ENCODE measurements at places on chromosomes 7 and 10.
A peak's percentile ranks its signal among the peaks of the same experiment; 100 is the strongest.

DNA sequence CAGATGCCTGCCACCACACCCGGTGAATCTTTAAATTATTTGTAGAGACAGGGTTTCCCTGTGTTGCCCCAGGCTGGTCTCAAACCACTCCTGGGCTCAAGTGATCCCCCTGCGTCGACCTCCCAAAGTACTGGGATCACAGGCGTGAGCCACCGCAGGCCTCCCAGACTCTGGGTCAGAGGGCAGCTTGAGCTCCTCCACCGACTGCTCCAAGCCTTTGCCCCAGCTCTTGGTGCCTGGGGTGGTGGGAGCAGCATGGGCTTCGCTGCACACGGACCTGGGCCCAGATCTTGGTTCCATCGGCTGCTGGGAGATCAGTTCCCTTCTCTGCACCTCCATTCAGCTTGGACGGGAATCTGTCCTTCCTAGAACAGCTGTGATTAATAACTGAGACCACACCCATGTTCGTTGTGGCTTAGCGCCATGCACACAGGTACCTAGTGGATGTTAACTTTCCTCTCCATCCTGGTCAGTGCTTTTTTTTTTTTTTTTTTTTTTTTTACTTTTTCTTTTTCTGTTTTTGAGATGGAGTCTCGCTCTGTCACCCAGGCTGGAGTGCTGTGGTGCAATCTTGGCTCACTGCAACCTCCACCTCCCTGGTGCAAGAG lies 125.3 kb downstream of the CUX1 start:
- DNase-seq, result no peak

- DNase-seq, result no peak
These were observed 37.7 kb upstream of the ZNF32 start for GRCh38 chr10:43686414-43686813.

GRCh38 chr10:34922138-34922537 lies 107.0 kb upstream of the PARD3 start:
- DNase-seq, result no peak

DNA sequence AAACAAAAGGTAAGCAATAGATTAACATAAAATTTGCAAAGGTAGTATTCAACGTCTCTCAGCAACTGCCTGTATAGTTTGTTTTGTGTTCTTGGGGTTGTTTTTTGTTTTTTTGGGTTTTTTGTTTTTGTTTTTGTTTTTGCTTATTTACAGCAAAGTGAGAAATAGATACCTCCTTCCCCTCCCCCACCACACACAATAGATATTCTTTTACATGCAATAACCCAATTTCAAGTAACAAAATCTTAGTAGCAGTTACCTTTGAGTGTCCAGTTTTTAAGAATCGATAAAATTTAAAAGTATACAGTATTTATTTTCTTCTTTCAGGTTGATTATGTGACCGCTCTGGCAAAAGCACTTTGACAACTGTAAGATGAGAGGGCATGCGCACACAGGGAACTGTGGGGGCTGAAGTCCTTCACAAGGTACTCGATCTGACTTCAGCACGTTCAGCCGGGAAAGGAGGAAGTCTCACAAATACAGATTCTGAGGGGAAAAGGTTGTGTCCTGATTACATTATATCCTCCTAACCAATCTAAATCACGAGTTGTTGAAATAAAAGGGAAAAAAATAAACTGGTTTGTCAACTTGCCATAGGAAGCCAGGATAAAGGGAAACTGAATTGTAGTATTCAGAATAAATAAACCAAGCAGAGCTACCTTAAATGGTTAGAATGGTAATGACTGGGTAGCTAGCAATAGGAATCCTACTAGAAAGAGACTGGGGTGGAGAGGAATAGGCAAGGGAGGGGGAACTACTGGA lies 47.8 kb downstream of the CPEB3 start:
- DNase-seq, result peak; percentile 72

- DNase-seq, result no peak
These were observed 666 bp downstream of the TMEM139 start for GRCh38 chr7:143285470-143285778.

DNA sequence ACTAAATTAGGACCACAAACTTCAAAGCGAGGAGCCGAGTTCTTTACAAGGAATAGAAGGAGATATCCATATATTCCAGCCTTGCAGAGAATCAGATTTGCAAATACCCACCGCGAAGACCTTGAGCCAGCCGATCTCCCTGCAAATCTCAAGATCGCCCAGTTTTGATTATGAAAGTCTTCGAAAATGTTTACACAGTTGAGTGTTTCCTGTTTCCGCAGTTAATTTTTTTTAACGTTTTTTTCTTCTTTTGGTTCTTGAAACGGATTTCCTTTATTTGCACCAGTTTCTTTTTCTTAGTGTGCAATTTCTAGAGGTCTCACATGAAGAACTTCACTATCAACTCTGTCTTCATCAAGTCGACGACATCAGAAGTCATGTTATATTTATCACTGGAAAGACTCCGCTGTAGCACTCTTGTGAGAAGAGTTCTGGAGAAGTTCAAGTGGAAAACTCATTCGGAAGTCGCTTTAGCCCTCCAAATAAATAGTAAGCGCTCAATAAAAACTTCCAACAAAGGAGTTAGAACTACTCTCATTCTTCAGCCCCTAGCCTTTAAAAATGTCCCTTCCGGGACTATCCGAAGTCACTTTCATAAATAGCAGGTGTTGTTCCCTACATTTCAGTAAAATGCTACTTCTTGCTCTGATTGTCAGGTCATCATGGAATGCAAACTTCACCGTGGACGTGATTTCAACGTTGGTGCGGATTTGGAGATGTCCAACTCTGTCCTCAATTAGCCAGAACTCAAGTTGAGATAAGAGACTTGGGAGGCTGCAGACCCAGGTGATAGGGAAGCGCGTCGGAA lies 11.9 kb upstream of the SPAG6 start:
- no peak for DNase-seq

DNA sequence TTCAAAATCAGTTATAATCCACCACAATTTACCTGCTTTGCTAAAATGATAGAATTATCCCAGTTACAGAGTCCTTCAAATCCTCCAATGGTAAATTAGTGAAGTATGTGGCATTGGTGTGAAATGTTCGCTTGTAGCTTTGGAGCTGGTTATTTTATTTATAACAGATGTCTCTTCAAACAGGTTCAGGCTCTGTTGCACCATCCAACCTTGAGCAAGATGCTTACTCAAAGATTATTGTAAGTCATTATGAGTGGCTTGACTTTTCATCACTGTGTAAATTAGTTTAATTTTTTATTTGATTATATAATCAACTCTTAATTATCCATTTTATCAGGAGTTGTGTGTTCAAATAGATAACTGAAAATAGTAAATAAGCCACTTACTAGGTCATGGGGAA lies 99.4 kb downstream of the BTRC start:
- no peak for DNase-seq

DNA sequence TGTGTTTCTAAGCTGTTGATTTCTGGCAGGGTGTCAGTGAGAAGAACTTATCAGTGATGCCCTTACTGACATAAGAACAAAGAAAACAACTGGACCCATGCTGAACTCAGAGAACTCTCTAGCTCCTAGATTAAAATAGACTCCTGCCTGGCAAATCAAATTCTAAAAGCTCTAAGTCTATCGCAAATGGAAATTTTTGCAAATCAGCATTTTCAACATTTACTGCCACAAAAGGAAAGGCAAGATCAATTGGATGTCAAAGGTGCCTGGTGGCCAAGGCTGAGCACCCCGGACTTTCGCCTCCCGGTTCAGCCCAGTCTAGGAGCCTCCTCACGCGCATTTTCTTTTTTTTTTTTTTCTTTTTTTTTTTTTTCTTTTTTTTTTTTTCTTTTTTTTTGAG lies 251.6 kb downstream of the TCERG1L start:
- DNase-seq, result no peak

- no peak for DNase-seq
These were observed 89.0 kb downstream of the AMPH start for GRCh38 chr7:38542156-38542555.

DNA sequence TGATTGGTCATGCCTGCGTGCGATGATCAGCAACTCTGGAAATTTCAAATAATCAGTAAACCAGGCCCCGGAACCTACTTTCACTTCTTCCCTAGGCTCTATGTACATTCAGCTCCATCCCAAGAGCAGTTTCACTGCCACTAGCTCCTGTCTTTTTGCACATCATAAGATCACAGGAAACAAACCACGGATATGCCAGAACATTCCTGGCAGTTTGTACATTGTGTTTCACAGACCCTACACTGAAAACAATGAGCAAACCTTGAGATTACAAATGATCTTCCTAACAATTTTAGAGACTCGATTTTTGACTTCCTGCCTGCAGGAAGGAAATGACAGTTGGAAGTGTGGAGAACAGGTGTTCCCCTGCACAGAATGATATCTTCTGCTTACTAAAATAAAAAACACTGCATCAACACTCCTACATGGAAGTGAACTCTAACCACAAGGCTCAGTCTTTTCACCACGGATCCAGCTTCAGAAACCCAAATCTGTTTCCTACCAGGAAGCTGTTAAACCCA lies 7.6 kb upstream of the TMEM236 start:
- no peak for DNase-seq

DNA sequence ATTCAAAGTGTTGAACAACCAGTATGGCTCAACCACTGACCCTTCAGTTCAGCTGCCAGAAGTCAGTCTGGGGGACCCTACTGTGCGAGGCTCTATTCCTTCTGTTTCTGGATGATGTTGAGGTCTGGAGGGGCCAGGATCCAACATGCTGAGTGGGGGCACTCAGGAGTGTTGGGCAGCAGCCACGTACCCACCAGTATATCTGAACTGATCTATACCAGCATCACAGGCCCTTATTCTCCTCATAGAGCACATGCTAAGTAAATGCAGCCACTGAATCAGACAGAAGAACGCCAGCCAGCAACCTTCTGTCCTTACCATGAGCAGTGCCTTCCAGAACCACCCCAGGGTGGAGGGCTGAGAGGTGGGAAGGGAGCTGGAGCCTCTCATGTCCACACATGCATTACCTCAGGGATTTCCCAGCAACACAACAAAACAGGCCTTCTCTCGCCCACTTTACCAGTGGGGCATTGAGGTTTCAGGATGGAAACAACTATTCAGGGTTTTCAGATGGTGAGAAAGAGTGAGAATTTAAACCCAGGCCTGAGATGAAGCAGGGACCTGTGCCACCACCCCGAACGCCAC lies 6.8 kb upstream of the MSMB start:
- DNase-seq, result no peak

- no peak for DNase-seq
These were observed 389.4 kb upstream of the AUTS2 start for GRCh38 chr7:69208848-69209247.

DNA sequence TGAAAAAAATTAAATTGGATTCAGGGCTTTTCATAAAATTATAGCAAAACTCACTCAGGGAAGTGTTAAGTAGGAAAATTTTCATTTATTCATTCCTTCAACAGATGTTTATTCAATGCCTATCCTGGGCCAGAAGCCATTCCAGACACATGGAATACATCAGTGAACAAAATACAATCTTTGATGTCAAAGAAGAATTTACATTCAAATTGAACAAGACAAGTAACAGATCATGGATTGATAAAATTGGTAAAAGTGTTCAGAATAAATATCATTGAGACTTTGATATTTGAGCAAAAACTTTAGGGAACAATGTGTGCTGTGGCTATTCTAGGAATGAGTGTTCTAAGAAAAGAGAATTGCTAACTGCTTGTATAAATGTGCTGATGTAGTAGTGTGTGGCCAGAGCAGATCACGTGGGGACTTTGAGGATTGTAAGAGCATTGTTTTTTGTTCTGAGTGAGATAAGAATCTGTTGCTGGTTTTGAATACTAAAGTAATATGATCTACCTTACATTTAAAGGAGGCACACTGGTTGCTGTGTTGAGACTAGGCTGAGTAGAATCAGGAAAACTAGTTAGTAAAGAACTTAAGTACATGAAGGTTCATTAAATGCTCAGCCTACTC lies 957.2 kb downstream of the PCDH15 start:
- DNase-seq, result no peak

DNA sequence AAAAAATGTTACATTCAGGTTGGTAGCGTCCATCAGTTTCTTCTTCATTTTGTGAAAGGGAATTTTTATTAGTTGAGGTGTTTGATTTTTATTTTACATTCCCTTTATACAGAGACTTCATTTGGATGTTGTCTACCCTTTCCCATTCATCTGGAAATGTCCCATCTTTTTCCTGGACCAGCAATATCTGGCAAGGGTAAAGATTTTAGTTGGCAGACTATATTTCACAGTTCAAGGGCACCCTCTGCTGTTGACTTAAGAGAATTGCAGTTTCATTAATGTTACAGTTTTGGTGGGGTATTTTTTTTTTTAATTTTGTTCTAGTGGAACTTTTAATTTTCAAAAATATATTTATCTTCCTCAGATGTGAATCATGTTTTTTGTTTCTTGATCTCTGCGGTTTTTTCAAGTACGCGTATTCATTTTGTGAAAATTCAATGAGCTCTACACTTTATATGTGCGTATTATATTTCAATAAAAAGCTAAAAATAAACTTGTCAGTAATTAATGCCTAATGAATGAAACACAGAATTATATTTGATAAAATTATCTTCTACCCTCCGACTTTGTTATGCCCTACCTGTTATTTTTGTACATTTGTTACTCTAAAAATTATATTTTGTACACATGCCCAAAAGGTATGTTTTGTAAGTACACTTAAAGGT lies 97.9 kb upstream of the KLF14 start:
- DNase-seq, result peak; percentile 24

GRCh38 chr10:89216056-89216455 lies 8.9 kb upstream of the CH25H start:
- no peak for DNase-seq

GRCh38 chr7:97298561-97298960 lies 181.1 kb downstream of the SDHAF3 start:
- DNase-seq, result no peak

- DNase-seq, result no peak
These were observed 6.9 kb upstream of the NUDCD3 start for GRCh38 chr7:44497155-44498027.

DNA sequence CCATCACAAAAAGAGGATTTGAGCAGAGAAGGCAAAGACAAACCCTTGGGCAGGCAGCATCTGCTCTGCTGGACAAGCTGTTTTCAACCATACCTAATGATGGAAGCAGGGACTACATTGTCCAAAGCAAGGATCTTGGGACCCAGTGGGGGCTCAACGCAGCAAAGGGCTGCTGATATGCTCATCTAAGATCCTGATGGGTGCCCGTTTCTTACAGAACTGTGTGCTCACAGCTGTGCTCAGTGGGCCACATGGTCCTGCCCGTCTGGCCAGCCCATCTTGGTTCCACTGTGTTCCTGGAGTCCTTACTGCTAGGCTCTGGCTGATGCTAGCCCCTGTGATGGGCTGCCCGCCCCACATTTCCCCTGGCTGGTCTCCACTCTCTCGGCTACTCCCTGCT lies 36.1 kb downstream of the GPRIN2 start:
- DNase-seq, result no peak

DNA sequence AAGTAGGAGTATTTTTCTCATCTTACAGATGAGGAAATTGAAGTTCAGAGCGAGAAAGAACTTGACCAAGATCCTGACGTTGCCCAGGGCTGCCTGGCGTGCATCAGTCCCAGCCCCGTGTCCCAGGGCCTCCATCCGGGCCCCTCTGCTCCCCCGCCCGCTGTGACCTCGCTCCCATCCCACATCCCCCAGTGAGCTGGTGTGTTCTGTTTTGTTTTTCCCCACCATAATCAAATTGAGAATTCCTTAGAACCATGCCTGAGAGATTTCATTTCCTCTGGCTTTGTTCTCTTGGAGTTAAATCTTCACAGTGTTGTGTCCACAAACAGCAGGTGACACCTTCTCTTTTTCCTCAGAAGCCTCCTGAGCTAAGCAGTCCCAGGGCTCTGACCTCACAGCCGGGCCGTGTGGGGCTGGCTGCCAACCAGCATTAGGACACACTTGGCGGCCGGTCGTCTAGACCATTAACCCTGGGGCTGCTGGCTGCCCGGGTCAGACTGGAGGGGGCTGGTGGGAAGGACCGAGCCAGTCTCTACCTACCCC lies 44.3 kb downstream of the PFKP start:
- DNase-seq, result no peak

GRCh38 chr7:24216576-24217125 lies 67.3 kb upstream of the NPY start:
- no peak for DNase-seq
